ENCODE measurements at places on chromosomes 4 and X. TPM values are rescaled to one million over a fixed set of nuclear protein-coding genes. Genes with fewer than 3 reads are reported as not detected.

RNF150 gene
- total RNA-seq = 0.13 TPM

GLUD2 gene
- total RNA-seq = 0.40 TPM

TLR2 gene
- total RNA-seq = 6.8 TPM

DSPP gene
- total RNA-seq = not detected

ATP7A gene
- total RNA-seq = 12.2 TPM

F8A1 gene
- 55.5 TPM for total RNA-seq

AFF2 gene
- 1.4 TPM for total RNA-seq

DIPK2B gene
- not detected for total RNA-seq

PAGE4 gene
- not detected for total RNA-seq

CD38 gene
- 121 TPM for total RNA-seq

SMIM10L2A gene
- 1.1 TPM for total RNA-seq

SPANXA2 gene
- not detected for total RNA-seq

ESX1 gene
- total RNA-seq = not detected

CXCL8 gene
- 0.20 TPM for total RNA-seq

F9 gene
- total RNA-seq = not detected

TCEANC gene
- total RNA-seq = 5.1 TPM

PRDX4 gene
- 28.2 TPM for total RNA-seq

GRIA3 gene
- not detected for total RNA-seq

DCK gene
- 80.9 TPM for total RNA-seq

FAM53A gene
- 1.8 TPM for total RNA-seq

ARHGEF38 gene
- total RNA-seq = not detected

GAGE12E gene
- not detected for total RNA-seq

GAGE1 gene
- total RNA-seq = not detected

SPANXD gene
- not detected for total RNA-seq

SEPTIN6 gene
- total RNA-seq = 255 TPM

SRPX gene
- not detected for total RNA-seq

BEX3 gene
- 27.2 TPM for total RNA-seq

CNKSR2 gene
- 8.9 TPM for total RNA-seq

SYNPO2 gene
- total RNA-seq = 0.41 TPM

GABRE gene
- total RNA-seq = not detected

FATE1 gene
- not detected for total RNA-seq

IBSP gene
- total RNA-seq = not detected

HNRNPH2 gene
- 46.4 TPM for total RNA-seq

HPSE gene
- 20.7 TPM for total RNA-seq

BST1 gene
- 0.33 TPM for total RNA-seq

GYG2 gene
- not detected for total RNA-seq

STIM2 gene
- total RNA-seq = 74.0 TPM

KIAA1210 gene
- total RNA-seq = not detected

HS3ST1 gene
- not detected for total RNA-seq

DDIT4L gene
- not detected for total RNA-seq

PYURF gene
- total RNA-seq = 46.5 TPM

UGT2A1 gene
- total RNA-seq = not detected

LNX1 gene
- total RNA-seq = not detected

Measured in activated naive CD4-positive, alpha-beta T cell treated with anti-CD3 and anti-CD28 coated beads, Interleukin-2, amount 10 ng/mL, durations not matched to agents 5 hours and 36 hours (primary cell).